ENCODE measurements at places on chromosomes 3 and 15. TPM values are rescaled to one million over a fixed set of nuclear protein-coding genes. Genes with fewer than 3 reads are reported as not detected.
A peak's percentile ranks its signal among the peaks of the same experiment; 100 is the strongest.

GOLGA8R gene
- total RNA-seq: 28.2 TPM

IL17RE gene
- total RNA-seq: 1.1 TPM

PLCL2 gene
- total RNA-seq: 53.2 TPM

TPRG1 gene
- total RNA-seq: 50.9 TPM

BMF gene
- 20.6 TPM for total RNA-seq

ESYT3 gene
- 0.19 TPM for total RNA-seq

FBXW12 gene
- total RNA-seq: not detected

GOLGA8M gene
- 11.3 TPM for total RNA-seq

GOLGA6B gene
- total RNA-seq: not detected

SPESP1 gene
- 0.57 TPM for total RNA-seq

DNA sequence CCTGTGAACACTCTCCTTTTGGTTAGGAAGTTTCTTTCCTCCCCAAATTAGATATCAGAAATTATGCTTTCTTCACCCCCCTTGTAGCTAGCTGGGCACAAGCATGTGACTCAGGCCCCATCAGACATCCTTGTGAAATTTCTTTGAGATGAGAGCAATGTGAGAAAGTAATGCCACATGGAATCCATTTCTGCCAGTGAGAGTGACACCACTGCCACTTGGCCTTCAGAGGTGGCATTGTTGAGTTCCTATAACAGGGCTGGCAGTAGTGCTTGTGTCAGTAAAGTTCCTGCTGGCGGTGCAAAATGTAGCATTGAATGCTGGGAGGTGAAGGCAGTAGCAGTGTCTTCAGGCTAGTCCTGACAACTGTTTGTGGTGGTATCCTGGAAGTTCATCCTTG, 80.7 kb upstream of the ZNF280D start:
- DNase-seq: no peak

DNA sequence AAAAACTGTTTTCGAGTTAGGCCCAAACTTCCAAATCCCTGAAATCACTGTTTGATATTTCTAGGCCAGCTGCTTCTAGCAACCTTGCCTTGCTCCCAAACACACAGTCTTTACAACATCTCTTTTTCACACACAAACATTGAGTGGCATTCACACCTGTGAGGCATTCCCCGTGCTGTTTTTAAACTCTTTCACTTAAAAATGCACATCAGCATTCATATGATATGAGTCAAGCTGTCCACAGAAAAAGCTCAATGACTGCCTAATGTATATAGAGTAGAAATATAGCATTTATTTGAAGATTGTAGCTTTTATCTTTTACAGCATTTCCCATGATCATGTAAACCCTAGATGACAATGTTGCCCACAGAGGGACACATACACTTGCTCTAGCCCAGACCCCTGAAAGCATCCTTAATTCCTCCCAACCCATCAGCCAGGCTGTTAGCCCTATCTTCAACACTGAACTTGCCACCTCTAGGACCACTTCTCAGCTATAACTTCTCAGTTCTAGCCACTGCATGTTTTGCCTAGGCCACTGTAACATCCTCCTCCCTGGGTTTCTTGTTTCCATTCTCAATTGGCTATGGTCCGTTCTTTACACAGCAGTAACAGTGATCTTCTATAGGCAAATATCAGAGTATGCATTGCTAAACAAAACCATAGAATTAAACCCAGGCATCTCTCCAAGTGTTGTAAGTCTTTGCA, 782.6 kb downstream of the DIPK2A start:
- DNase-seq: no peak

DNA sequence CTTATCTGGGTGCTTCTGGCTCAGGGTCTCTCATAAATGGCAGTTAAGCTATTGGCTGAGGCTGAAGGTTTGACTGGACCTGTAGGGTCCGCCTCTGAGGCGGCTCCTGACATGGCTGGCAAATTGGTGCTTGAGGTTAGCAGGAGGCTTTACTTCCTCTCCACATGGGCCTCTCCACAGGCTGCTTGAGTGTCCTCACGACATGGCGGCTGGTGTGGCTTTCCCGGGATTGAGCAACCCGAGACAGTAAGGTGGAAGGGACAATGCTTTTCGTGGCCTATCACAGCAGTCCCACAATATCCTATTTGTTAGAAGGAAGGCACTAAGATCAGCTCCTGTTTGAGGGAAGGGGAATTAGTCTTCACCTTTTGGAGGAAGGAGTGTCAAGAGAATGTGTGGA, 267.3 kb upstream of the LRRFIP2 start:
- no peak for DNase-seq

DNA sequence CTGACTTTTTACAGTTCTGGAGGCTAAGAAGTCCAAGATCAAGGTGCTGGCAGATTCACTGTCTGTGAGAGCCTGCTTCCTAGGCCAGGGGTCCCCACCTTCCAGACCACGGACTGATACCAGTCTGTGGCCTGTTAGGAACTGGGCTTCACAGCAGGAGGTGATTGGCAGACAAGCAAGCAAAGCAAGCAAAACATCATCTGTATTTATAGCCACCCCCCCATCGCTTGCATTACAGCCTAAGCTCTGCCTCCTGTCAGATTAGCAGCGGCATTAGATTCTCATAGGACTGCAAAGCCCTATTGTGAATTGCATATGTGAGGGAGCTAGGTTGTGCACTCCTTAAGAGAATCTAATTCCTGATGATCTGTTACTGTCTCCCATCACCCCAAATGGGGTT, 194.7 kb upstream of the THRB start:
- DNase-seq: no peak

- DNase-seq: no peak
Observed at GRCh38 chr3:8413337-8413926, 88.2 kb upstream of the LMCD1 start.

- no peak for DNase-seq
Observed at GRCh38 chr15:70923311-70924080, 30.9 kb downstream of the LRRC49 start.

GRCh38 chr3:112813723-112814171, 32.9 kb downstream of the CD200R1L start:
- no peak for DNase-seq

GRCh38 chr15:30984118-30984517, 7.3 kb downstream of the MTMR10 start:
- no peak for DNase-seq

DNA sequence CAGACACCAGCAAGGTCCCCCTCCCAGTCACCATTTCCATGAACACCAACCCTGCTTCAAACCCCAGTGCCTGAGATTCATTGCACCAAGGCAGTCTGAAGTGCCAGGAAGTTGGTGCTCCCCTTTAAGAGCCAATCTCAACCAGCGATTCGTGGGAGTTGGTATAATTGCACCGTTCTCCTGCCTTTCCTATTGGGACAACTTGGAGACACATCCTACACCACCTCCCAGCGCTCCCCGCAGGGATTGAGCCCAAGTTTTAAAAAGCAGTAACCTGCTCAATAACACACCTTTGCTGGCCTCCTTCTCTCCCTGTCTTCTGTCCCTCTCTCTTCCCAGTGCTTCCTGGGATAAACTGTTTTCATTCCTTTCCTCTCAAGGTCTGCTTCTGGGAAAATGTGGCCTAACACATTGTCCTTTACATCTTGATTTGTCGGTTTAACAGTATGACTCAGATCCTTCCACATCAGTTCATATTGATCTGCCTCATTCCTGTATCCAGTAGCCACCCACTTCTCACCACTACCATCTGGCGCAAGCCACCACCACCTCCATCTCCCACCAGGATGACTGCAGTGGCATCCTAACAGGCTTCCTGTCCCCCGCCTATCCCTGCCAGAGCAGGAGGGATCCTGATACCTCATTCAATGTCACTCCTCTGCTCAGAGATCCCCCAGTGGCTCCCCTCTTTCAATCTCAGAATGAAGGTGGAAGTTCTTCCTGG, 37.8 kb upstream of the HRH1 start:
- DNase-seq: no peak

- DNase-seq: no peak
Observed at GRCh38 chr3:32181365-32181764, 57.1 kb upstream of the CMTM8 start.

DNA sequence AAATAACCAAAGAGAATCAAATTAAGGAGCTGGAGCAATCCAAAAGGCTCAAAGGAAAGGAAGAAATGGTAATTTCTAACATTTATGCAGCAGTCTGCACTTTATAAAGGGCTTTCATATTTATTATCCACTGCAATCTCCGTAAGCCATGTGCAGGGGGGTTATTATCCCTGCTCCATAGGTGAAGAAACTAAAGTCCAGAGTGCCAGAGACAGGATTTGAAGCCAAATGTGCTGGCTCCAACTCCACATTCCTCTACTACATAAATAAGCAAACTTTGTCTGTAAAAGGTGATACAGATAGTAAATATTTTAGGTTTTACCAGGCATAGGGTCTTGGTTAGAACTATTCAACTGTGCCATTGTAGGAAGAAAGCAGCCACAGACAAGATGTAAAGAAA, 221.4 kb downstream of the MINAR1 start:
- DNase-seq: no peak

DNA sequence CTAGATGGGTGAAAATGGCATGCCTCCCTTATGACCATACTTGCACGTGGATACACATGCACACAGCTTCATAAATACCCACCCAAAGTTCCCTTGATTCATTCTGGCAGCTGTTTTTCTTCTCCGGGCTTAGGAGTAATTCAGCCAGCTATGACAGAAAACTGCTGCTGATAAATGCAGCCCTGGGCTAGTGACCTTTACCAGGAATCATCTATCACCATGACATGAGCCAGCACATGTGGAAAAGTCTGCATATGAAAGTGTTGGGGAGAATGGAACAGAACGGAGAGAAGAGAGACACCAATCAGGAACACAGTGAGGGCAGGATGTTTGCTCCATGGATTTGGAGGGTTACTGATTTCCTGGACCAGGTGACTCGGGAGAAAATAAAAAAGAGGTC, 706.3 kb downstream of the PDCD6IP start:
- no peak for DNase-seq

DNA sequence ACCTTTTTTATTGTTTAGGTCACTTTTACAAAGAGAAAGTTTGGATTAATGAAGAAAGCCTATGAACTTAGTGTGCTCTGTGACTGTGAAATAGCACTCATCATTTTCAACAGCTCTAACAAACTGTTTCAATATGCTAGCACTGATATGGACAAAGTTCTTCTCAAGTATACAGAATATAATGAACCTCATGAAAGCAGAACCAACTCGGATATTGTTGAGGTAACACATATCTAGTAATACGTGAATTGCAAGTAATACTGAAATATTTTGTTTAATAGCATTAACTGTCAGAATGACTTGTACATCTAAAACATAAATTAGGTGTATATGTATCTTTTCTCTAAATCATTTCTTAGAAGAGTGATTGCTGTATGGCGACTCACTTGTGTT, 79.8 kb downstream of the MEF2A start:
- no peak for DNase-seq

GRCh38 chr15:67174446-67174845, 80.0 kb downstream of the AAGAB start:
- DNase-seq: no peak

GRCh38 chr3:10194328-10195071, 29.8 kb downstream of the IRAK2 start:
- peak; percentile 60 for DNase-seq

GRCh38 chr3:23991683-23992628, 46.9 kb downstream of the NR1D2 start:
- DNase-seq: no peak

- no peak for DNase-seq
Observed at GRCh38 chr15:57624730-57625129, 33.0 kb downstream of the MYZAP start.

GRCh38 chr3:30984855-30985749, 90.6 kb upstream of the GADL1 start:
- DNase-seq: no peak

DNA sequence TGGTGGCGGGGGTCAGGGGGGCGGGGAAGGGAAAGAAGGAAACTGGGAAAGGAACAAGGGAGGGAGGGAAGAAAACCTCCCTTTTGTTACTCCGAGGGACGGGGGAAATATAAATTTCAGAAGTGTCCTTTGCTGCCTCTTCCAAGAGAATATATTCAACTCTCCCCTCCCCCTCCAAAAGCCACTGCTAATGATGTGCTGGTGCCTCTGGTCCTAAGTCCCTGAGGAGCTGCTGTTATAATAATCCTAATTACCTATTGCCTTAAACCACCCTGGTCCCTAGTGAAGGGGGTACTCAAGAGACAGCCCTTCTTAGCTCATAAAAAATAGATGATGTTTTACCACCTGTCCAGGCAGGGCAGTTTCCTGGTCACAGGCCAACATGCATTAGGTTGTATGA, 118.3 kb upstream of the TRIM42 start:
- no peak for DNase-seq

DNA sequence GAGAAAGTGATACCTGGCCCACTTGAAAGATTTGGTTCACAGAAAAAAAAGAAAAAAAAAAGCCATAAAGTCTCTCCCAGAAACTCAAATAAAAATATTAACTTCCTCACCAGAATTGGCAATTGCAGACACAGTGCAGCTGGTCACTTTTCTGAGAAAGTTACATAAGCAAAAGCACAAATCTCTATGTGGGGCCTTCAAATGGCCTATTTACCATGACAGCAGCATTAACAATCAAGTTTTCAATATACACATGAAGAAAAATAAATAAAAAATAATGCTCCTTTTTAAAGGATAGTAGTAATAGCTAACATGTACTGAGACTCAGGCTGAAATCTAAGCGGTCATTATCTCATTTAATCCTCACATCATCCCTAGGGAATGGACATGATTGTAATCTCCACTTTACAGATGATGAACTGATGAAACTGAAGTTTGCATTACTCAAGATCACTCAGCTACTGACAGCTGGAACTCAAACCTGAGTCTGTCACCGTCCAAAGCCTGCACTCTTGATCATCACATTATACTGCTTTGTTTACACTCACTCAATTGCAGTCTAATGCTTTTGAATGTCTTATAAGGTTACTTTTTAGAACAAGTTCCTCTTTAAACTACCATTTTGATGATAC, 3.3 kb downstream of the NPTN start:
- DNase-seq: no peak

- DNase-seq: no peak
Observed at GRCh38 chr15:69499521-69500211, 47.0 kb downstream of the RPLP1 start.

GRCh38 chr3:50447290-50447840, 56.1 kb downstream of the CACNA2D2 start:
- no peak for DNase-seq

- no peak for DNase-seq
Observed at GRCh38 chr15:98787194-98787593, 138.9 kb downstream of the IGF1R start.

All from activated naive CD8-positive, alpha-beta T cell treated with anti-CD3 and anti-CD28 coated beads, Interleukin-2, amount 10 ng/mL, durations not matched to agents 7 days and 5 days (primary cell).